ENCODE measurements at places on chromosomes 7 and 10.
A peak's percentile ranks its signal among the peaks of the same experiment; 100 is the strongest.

GRCh38 chr7:148712678-148713329 lies 14.1 kb downstream of the CUL1 start:
- DNase-seq, result no peak

GRCh38 chr10:114772496-114773196 lies 48.9 kb upstream of the FHIP2A start:
- no peak for DNase-seq

GRCh38 chr7:106736508-106737201 lies 75.7 kb upstream of the CCDC71L start:
- peak; percentile 63 for DNase-seq

GRCh38 chr10:8254350-8254749 lies 199.9 kb downstream of the GATA3 start:
- DNase-seq, result no peak

DNA sequence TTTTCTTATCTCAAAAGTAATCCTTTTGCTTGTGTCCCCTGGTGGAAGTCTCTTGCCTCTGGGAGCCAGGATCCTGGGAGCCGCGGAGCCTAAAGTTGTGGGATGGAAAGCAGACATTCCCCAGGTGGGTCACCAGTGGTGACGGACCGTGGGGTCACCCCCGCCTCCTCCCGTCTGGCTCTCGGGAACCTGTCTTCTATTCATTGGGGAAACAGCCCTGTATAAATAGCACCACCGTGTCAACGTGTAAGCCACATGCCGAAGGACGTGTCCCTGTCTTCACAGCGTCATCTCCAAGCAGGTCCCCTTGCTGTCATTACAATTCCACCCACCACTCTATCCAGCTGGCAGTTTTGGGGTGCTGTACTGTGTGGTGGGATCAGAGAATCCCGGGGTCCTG lies 87.5 kb downstream of the ELFN1 start:
- no peak for DNase-seq

DNA sequence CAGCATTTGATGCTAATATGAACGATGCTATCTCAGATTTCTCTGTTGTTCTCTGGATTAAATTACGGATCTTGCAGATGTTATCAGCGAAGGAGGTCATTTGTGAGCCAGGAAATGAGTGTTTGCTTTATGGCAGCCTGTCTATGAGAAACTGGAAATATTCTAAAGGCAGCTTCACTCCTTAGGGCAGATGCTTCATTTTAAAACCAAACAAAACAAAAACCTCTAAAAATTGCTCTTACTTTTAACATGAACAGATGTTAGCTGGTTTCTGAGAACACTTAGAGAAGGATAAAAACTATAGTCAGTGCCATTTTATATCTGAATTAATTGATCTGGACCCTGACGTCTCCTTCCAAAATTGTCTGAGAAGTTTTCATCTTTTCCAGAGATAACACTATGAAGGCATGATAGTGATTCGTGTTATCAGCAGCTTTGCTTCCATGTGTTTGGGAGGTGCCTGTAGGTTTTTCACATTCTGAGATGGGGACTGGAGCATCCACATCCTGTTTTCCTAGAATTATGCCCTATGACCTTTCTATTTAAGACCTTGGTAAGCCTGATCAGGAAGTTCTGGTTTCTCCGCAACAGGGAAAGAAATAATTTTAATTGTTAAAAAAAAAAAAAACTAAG lies 53.1 kb downstream of the CPED1 start:
- no peak for DNase-seq

DNA sequence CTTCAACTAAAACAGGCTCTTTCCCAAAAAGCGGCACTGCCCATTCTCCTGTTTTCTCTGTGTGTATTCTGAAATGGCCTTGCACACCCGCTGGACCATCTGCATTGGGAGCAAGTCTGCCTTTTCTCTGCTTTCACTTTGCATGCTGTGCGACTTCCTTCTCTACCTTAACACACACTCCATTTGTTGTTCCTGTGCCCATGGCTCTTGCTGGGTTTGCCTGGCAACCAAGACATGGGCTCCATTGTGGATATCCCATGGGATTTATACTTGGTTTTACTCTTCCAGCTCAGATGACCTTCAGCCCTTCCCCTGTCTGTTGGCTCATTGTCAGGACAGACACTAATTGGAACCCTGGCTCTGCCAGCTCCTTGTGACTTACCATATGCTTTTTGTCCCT lies 465.3 kb downstream of the REEP3 start:
- no peak for DNase-seq

DNA sequence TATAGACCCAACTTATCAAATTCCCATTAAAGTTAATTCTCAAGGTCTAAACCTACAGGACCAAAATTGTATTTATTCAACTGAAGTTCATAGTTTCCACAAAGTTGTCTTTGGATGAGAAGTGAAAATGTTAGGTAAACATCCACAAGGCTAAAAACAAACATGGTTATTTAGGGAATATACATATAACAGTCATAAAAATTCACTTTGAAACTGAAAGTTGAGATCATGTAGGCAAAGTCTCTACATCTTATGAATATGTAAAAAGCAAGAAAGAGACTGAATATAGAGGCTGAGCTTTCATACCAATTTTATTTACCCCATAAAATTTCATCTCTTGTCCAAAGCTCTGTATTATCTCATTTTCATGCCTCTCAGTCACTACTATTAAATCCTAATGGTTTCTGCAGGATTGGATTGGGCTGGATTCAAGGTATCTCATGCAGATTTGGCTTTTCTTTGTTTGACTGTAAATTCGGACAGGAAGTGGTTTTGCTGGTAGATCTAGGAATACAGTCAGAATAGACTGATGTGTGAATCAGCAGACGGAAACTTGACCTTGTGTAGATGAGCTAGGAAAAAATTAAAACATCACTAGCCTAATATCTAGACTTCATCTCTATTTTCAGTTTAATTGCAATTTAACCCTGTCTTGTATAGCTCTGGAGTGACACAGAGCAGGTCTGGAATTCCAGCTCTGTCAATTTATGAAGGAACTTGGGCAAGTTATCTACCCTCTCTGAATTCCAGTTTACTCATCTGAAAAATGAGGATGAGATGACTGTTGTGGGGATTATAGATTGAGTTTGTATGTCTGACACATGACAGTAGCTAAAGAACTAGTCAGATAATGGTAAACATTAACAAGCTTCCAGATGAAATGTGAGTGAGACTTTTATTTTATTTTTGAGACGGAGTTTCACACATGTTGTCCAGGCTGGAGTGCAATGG lies 27.3 kb upstream of the SKAP2 start:
- no peak for DNase-seq

DNA sequence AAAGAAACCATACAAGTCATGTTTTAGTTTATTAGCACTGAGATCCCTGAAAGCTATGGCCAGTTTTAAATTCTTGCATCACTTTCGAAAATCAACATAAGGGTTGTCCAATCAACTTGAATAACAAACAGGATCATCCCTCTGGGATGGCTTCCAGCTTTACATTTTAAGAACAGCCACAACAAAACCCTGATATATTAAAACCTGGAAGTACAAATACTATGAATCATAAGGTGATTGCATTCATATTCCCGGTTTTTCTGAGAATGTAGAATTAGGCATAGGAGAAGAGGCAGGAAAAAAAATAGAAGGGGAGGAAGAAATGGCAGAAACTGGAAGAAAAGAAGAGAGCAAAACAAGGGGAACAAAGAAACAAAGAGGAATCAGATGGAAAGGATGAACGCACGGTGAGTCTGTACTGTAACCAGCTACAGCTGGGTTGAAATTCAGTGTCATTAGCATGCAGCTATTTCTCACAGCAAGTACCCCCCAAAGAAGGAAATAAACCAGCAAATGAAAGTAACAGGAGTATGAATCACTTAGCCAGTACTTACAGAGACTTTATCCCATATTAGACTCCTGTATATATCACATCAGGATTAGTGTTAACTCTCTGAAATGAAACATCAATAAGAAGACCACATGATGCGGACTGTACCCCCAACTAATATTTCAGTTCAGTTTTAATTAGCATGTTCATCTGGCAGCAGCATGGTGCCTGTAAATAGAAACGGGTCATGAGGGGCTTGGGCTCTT lies 301.3 kb downstream of the RNLS start:
- no peak for DNase-seq

GRCh38 chr10:63465293-63466143 lies at the start of gene JMJD1C:
TSS of gene JMJD1C (minus strand) at chr10:63465977. CDS start at chr10:63465662, 315 bp downstream.
- peak; percentile 70 for DNase-seq

DNA sequence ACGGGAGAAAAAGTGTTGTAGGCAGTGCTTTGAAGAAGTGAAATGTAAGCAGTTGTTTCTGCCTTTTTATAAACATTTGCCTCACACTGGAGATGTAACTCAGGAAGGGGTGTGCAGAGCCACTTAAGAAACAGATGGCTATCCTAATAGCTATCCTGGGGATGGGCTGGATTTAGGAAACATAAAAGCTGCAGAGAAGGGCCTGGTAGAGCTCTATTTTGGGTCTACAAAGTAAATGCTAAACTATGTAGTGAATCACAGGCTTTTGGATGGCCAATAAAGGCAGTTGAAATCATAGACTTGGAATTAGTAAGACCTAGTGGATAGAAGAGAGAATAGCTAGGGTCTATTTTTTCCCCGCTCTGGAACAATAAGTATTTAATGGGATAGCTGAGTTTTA lies 79.9 kb upstream of the AGR3 start:
- DNase-seq, result no peak

GRCh38 chr7:103686064-103686463 lies 240.1 kb upstream of the SLC26A5 start:
- no peak for DNase-seq

GRCh38 chr7:123271231-123271630 lies 71.5 kb upstream of the SLC13A1 start:
- DNase-seq, result no peak

GRCh38 chr10:77494327-77494726 lies 143.3 kb downstream of the KCNMA1 start:
- no peak for DNase-seq

DNA sequence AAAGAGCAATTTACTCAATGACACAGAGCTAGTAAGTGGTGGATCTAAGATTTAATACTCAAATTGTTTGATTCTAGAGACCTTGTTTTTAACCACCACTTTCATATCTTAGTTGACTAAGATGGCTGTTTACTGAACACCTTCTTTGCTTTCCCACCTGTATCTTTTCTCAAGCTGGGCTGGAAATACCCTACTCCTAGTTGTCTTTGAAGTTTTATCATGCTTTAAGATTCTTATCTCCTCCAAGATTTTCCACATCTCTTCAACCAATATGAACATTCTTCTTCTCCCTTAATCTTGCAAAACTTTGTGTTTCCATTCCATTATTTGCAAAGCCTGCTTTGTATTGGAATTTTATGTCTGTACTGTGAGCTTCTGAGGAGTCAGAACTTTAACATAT lies 157.9 kb downstream of the NXPH1 start:
- DNase-seq, result no peak

DNA sequence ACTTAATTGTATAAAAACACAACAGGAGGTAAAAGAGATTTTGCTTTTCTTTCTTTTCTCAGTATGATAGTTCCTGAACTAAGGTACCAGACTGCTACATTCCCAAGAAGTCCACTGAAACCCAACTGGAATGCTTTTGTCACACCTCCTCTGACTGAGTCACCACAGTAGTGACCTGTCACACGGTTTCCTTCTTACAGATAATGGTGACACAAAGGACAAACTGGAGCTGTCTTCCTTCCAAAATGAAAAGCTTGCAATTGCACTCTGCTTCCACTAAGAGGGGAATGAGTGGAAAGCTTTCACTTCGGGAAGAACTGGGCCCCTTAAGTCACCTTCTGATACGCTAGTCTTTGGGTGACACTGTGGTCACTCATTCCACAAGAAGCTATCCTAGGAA lies 122.2 kb downstream of the KMT2E start:
- DNase-seq, result no peak

- no peak for DNase-seq
These were observed 32.6 kb downstream of the DKK1 start for GRCh38 chr10:52346394-52347326.

- peak; percentile 84 for DNase-seq
These were observed 512 bp downstream of the OSBPL3 start for GRCh38 chr7:24979470-24979862.

GRCh38 chr7:106659166-106659962 lies 1.6 kb downstream of the CCDC71L start:
- no peak for DNase-seq

DNA sequence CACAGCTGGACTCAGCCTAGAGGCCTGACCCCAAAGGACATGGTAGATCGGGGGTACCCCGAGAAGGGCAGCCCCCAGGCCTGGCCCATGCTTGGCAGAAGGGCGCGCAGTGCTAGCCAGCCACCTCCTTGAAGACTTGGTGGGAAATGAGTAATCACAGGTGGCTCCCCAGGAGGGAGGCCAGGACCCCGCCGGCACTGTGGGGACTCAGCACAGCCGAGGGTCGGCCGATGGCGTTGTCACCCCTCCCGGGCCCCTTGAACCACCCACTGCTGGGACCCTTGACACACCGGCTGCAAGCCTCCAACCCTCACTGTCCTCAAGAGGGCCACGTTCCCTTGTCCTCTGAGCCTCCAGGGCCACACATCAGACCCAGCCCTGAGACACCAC lies 27.7 kb downstream of the ADGRA1 start:
- no peak for DNase-seq

- no peak for DNase-seq
These were observed 133.2 kb upstream of the FAM171A1 start for GRCh38 chr10:15504101-15504840.

DNA sequence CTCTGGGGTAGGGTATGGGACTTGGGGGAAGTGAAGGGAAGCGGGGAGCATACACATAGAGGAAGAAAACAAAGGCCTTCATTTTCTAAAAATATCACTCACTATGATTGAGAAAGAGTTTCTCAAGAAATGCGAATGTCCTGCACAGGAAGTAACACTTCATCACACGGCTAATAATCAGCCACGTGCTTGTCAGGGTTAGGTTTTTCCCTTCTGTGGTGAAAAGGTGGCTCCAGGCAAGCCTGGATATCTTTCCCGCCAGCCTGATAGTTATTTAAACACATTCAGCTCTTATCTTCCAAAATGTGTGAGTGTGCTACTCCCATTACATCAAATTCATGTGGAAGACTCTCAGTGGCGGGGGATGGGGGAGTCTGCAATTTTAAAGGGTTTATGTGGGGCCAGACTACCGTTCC lies 166.4 kb upstream of the ADO start:
- DNase-seq, result peak; percentile 54

DNA sequence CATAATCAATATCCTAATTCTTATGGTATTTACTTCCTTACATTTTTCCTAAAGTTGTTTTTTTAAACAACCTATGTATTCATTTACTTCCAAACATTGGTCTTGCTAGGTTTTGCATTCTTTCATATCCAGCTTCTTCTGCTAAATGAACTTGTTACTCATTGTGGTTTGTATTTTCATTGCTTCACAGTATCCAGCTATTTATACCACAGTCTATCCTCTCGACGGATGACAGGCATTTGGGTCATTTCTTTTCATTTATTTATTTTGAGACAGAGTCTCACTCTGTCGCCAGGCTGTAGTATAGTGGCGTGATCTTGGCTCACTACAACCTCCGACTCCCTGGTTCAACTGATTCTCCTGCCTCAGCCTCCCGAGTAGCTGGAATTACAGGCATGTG lies 66.8 kb downstream of the CCDC6 start:
- DNase-seq, result no peak

All from CD4-positive, alpha-beta memory T cell (primary cell).